HS-5 (cell line): ENCODE measurements at places on chromosomes 7 and 10.

DNA sequence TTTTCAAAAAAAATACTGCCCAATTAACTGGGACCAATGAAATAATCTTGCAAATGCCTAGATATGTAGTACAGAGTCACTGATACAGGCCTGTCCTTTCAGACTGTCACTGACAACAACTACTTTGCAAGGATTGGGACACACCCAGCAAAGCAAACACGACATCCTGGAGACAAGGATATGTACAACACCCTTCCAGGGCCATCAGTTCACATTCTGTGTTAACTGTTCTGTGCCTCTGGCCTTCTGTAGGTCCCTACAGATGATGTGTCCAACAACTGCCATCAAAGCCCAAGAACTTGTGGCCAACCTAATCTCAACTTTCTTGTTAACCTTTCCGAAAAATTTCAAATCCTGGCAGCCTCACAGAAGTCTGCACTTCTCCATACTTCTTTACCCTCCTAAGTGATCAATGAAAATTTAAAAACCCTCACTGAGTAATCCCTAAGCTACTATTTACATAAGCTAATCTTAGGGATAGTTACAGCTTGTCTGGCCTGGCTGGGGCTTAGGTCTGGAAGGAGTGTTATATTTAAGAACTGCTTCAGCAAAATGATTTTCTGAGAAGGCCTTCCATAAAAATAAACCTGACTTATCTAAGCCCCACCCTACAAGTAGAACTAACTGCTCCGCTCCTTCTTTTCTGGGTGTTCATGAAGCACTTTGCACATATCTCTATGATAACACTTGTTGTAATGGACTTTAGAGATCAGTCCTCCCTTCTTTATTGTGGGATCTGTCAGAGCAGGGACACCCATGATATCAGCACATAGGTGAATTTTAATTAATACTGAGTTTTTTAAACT lies 21.0 kb downstream of the COBL start:
- DNase-seq = no peak

DNA sequence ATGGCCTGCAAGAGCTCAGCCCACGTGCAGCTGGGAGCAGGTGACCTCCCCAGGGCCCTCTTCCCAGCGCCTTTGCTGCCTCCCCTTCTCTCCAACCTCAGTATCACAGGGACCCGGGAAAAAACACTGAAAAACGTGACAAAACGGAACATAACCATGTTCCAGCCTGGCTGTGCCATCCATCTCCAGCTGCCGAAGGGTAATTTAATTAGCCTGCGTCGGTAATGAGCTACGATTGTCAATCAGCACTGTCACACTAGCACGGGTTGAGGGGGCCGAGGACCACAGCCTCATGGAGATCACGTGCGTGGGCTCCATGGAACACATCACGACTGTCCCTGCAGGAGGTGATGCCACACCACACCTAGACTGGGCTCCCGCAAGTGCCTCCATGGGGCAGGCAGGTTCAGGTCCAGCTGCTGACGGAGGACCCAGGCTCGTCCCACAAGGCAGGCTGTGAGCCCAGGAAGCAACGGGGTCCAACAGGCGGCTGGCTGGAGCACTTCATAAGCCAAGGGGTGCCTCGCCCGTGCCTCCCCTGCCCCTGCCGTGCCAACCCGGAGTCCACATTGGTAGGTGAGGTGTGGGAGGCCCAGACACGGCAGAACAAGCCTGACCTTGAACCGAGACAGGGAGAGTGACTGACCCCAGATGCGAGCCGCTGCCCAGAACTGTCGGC lies 199.5 kb downstream of the ELFN1 start:
- DNase-seq = no peak

- no peak for DNase-seq
These were observed 129.2 kb downstream of the GNAI1 start for GRCh38 chr7:80263821-80264220.

DNA sequence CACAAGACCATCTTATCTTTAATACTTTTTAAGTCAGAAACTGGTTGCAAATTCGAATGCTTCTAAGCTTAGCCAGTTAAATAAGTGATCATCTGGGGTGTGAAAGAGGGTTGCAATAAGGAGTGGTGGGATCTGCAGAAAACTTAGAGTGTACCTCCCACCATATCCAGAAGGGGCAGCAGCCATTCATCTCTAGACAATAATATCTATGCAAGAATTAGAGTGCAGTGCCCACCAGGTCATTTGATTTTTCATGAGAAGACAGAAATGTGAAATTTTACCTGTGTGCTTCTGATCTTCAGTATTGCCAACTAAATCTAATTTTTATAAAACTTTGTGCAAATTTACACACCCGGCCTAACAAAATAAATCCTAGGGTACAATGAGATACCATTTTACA lies 127.2 kb upstream of the SP4 start:
- no peak for DNase-seq

DNA sequence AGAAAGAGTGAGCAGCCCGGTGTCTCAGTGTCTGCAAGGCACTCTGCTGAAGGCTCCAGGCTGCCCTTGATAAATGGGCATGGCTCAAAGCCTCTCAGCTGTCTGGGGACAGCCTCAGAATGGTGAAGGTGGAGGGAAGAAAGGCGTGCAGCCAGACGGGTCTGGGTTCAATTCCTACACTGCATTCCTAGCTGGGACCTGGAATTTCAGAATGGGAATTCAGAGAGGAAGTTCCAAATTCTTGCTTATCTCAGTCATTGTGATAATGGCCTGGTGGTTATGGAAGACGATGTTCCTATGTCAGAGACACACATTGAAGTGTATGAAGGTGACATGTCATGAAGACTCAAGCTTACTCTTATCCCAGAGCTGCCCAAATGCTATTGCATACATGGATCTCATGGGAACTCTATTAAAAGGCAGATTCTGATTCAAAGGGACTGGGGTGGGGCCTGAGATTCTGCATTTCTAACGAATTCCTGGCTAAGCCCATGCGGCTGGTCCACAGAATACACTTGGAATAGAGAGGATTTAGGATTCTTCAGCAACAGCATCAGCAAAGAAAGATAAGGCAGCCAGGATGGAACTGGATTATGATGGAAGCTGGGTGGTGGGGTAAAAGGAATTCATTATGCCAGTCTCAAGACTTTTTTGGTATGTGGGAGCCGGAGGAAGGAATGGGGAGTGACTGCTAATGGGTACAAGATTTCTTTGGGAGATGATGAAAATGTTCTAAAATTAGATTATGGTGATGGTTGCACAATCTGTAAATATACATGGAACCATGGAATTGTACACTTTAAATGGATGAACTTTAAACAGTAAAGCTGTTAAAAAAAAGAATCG lies 82.6 kb upstream of the ZMIZ1 start:
- no peak for DNase-seq

GRCh38 chr10:126459032-126459831 lies 71.0 kb upstream of the ADAM12 start:
- DNase-seq = no peak

DNA sequence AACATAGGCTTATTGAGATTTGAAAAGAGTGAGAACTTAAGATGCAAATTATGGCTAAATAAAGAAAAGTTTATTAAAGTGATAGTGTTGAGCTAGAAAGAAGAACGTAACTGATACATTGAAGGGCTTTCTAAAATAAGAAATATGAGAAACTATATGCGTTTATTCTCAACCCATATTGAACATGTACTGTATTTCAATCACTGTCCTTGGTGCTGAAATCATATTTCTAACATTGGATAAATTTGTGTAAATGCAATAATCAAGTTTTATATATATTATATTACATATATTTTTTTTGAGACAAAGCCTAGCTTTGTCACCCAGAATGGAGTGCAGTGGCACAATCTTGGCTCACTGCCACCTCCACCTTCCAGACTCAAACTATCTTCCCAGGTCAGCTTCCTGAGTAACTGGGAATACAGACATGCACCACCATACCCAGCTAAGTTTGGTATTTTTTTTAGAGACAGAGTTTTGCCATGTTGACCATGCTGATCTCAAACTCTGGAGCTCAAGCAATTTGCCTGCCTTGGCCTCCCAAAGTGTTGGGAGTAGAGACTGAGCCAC lies 1065.8 kb downstream of the REEP3 start:
- no peak for DNase-seq
